ENCODE measurements at places on chromosomes 4 and X. TPM values are rescaled to one million over a fixed set of nuclear protein-coding genes. Genes with fewer than 3 reads are reported as not detected.

CHRDL1 gene
- 22.6 TPM for total RNA-seq

ACOX3 gene
- 36.6 TPM for total RNA-seq

ANKRD37 gene
- total RNA-seq: 27.3 TPM

OPN1MW3 gene
- total RNA-seq: not detected

DNA sequence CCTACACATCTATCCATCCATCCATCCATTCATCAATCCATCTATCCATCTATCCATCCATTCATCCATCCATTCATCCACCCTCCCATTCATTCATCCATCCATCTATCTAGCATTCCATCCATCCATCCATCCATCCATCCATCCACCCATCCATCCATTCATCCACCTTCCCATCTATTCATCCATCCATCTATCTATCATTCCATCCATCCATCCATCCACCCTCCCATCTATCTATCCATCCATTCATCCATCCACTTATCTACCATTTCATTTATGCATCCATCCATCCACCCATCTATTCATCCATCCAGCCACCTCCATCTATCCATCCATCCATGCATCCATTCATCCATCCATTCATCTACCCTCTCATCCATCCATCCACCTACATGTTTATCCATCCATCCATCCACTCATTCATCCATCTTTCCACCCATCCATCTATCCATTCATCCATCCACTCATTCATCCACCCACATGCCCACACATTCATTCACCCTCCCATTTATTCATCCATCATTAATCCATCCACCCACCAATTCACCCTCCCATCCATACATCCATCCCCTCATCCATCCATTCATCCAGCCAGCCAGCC lies 258.5 kb downstream of the CRLF2 start:
- DNase-seq: no peak

- no peak for DNase-seq
Measured at GRCh38 chrX:1477801-1478458, 25.2 kb upstream of the ASMTL start.

DNA sequence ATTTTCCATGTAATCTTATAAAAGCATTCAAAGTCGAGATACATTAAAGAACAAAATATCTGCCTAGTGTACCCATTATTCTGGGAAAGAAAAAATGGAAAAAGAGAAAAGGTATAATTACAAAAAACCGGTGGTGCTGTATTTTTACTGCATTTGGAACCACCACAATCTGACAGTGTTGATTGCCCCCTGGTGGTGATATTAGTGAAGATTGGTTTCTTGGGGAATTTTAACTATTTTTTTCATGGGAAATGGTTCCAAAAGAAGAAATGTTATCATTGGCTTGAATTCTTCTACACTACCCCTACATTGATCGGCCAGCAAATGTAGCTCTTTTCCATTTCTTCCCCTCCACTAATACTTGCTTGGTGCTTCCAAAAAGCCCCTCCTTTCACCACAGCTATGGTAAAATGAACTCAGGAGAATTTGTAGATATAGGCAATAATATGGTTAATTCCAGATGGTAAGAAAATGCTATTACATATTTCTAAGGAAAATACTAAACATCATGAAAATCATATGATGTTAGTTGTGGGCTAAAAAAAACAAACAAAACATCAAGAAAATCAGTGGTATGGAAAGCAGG lies 50.0 kb downstream of the COX18 start:
- DNase-seq: peak; percentile 13

GRCh38 chrX:88940904-88941303 lies 193.9 kb downstream of the CPXCR1 start:
- DNase-seq: no peak

GRCh38 chrX:24133312-24133711 lies 16.2 kb upstream of the ZFX start:
- no peak for DNase-seq

DNA sequence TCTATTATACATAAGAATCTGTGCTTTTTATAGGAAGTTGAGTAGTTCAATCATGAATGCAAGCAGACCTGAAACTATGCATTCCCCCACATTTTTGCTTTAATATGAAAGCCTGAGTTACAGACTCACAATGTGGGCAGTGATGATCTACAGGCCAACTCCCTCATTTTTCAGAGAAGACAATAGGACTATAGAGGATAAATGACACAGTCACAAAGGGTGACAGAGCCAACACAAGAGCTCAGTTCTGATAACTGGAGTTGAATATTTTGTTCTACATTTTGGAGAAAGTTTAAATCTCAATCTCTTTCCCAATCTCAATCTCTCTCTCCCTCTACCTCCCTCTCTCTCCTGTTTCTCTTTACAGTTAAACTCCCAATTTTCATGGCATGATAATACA lies 27.0 kb downstream of the MBNL3 start:
- no peak for DNase-seq

GRCh38 chr4:41456559-41457101 lies 81.3 kb upstream of the LIMCH1 start:
- DNase-seq: no peak
